NCI-H1417 treated with DMSO at 0.1 percent for 48 hours (cell line): ENCODE measurements at places on chromosomes 1 and 21.

DNA sequence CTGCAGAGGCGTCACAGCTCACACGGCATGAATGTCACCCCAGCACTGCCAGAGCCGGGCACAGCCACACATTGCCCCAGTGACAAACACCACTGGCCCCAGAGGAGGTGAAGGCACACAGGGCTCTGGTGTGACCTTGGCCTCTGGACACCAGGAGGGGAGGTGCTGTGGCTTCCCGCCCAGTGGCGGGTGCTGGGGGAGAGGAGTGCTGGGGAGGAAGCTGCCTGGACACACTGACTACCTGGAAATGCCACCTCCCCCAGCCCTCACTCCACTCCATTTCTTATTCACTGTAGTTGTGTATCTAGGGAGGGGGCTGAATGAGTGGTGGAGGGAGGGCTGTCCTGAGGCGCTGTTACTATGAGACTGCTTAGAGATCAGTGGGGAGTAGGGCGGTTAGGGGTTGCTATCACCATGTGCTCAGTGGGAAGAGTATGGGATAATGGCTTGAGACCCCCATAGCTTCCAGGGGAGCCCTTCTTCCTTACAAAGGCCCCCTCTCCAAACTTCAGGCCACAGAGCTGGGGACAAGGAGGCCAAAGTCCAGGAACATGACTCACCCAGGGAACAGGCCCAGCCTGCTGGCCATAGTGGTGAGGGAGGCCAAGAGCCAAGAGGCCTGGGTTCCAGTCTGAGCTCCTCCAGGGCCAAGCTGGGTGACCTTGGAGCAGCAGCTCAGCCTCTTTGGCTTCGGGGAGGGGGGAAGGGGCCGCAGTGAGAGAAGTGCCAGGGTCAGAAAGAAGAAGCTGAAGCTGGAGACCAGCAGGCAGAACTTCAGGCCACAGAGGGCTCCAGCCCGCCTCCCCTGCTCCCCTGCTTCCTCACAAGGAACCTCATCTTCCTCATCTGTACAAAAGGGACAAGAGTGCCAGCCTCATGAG lies 40.1 kb downstream of the AHDC1 start:
- DNase-seq = no peak

- DNase-seq = no peak
These were observed 72.0 kb downstream of the DAP3 start for GRCh38 chr1:155760751-155761475.

- no peak for DNase-seq
These were observed 2.2 kb downstream of the SLC19A1 start for GRCh38 chr21:45539796-45540600.

- no peak for DNase-seq
These were observed 32.9 kb upstream of the ITLN2 start for GRCh38 chr1:160987359-160988050.

DNA sequence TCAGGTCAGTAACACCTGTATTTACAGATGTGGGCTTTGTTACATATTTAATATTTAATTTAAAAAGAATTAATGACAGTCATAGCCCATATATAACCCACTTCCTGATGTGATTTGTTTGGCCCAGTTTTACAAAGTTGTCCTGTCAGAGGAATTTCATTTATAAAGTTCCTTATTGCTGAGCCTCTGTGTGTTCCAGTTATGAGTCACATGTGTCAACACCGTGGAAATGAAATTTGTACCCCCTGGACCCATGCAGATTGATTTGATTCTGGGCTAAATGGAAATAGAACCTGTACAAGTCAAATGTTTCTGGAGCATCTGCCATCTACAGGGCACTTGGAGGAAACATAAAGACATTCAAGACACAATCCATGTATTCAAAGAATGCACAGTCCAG lies 149.2 kb downstream of the CACNA1E start:
- no peak for DNase-seq

DNA sequence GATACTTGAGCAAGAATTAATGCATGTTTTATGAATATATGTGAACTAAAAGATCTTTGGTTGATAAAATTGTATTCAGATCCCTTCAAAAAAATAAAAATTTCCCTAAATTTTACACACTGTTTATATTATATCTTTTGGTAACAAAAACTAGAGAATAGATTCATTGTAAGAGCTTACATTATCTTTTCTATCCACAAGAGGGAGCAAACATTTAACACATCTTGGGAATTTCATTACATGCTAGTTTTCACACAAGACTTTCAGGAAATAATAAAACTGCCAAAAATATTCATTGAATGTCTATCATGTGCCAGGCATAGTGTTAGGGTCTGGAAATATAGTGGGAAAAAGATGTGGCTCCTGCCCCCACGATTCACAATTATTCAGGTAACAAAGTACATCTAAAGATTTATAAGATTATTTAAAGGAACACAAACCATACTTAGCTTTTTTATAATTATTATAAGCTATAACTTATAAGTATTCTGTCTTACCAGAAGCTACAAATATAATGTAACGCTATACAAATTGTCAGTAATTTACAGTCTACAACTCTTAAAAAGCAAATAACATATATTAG lies 30.6 kb downstream of the FAF1 start:
- DNase-seq = no peak

DNA sequence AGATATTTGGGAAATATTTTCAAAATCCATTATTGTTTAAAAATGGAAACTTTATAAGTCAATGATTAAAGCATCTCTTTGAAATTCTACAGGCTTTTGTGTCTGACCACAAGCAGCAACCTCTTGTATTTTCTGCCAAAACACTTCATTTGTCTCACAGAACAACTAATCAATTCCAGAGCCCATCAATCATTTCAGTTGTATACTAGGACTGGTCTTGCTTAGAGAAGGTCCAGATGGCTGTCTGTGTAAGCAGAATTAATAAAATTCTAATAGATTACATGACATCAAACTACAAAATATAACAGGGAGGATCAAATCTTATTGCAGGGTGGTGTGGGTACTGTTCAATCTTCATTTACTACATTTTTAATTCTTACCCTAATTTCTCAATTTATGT lies 76.4 kb downstream of the ACBD6 start:
- DNase-seq = no peak

- DNase-seq = no peak
These were observed 73.3 kb upstream of the SOX13 start for GRCh38 chr1:203999618-204000017.

DNA sequence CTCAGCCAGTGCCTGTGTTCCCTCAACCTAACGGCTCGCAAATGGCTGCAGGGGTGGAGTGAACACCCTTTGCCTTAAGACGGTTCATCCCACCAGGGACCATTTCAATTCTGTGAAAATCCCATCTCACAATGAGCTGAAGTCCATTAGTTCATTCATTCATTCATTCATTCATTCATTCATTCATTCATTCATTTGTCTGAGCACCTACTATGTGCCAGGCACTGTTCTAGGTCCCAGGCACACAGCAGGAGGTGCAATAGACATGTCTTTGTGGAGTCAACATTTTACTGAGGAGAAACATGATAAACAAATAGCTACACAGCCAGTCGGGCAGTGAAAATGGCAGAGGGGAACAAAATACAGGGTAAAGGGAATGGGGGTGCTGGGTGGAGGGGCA lies 618.8 kb downstream of the MATN1 start:
- no peak for DNase-seq

- DNase-seq = no peak
These were observed 442.7 kb downstream of the PTBP2 start for GRCh38 chr1:97164276-97164639.

DNA sequence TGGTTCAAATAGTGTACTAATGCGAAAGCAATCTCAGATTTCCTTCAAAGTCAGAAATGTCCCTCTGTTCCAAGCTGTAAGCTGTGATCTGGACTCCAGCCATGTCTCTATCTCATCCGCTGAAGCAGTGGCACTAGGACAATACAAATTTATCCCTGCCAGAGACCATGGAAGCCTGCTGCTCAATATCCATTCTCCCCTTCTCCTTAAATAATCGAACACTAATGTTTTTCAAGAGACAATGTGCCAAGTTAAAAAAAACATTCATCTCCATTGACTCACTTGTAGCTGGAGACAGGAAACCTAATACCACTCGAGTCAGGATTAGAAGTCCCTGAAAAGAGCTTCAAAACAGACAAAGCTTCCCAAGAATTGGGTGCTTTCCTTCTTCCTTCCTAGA lies 38.5 kb upstream of the PGBD5 start:
- DNase-seq = no peak

- DNase-seq = no peak
These were observed 4.7 kb downstream of the OR14I1 start for GRCh38 chr1:248697907-248698306.

- DNase-seq = no peak
These were observed 1.1 kb upstream of the MARCKSL1 start for GRCh38 chr1:32336963-32337675.

- DNase-seq = no peak
These were observed 10.4 kb upstream of the HOOK1 start for GRCh38 chr1:59804301-59804700.

DNA sequence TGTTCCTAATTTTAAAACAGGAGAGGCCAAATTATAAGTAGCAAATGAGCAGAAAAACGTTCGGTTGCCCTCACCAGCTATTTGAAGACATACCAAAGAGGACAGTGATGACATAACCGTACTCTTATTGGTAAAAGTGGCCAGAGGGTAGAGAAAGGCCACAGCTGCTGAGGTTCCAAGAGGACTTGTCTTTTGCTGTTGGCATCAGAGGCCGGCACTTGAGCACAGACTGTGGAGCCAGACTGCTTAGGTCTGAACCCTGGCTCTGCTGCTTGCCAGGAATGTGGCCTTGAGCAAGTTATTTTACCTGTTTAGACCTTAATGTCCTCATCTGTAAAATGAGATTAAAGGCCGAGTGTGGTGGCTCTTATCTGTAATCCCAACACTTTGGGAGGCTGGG lies 14.9 kb downstream of the ETV3L start:
- no peak for DNase-seq

DNA sequence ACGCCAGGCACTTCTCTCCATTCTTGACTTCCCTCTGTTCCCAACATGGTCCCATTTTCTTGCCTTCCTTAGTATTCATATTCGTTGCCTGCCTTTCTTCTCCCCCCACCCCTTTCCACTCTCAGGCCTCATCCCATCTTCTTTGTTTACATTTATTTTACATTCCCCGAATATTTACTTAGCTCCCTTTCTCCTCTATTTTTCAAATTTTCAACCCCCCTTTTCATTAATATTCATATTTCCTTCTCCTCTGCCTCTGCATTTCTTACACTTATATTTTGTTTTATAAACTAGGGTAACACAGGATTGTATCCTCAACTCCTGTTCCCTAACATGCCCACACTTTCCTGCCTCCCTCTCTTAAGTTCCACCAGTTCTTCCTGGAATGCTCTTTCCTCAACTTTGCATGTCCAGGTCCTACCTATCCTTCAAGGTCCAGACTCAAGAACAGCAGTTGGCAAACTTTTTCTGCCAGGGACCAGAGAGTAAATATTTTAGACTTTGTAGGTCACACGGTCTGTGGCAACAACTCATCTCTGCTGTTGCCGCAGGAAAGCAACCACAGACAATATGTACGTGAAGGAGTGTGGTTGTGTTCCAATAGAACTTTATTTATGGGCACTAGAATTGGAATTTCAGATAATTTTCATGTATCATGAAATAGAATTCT lies 29.8 kb upstream of the A3GALT2 start:
- no peak for DNase-seq

DNA sequence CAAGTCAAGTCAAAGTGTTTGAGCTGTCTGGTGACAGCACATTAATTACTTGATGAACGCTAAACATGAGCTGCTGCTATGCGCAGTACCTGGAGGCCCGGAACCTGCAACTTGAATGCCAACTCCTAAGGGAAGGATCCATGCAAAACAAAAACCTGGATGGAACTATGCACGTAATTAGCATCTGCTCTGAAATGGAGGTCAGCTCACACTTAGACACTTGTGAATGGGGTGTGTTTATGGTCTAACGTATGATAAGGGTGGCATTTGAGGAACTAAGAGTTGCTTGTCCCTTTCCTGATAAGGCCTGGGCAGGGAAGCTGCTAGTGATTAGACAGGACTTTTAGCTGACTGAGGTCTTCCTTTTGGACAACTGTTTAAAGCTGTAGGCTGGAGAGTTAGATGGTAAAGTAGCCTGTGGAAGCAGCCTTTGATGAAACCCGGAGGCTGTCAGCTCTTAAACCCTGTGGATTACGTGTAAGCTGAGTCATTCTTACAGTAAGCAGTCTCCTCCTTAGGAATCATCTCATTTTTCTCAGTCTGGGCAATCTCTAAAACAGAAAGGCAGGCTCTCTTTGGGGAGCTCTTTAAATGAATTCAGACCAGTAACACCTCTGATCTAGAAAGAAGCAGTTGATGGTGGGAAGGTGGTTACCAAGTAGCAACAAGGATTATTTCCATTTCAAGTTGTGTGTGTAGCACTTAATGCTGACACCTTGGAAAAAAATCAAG lies 6.8 kb downstream of the TENT5C start:
- DNase-seq = no peak

DNA sequence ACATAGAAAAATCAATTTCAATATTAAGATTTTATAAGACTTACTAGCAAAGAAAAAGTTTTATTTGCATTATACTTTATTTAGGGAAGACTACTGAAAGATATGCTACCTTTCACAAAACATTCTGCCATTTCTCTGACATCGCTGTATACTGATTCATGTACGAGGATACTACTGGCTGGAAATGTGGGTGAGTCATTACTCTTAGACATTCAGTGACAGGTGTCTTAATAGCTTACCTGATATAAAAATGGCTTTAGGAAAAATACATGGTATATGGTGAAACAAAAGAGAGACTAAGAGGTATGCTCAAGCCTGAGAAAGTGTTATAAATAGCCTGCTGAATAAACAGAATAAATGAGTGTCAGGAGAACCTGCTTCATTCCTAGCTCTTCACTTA lies 73.0 kb upstream of the EXO1 start:
- peak; percentile 30 for DNase-seq

DNA sequence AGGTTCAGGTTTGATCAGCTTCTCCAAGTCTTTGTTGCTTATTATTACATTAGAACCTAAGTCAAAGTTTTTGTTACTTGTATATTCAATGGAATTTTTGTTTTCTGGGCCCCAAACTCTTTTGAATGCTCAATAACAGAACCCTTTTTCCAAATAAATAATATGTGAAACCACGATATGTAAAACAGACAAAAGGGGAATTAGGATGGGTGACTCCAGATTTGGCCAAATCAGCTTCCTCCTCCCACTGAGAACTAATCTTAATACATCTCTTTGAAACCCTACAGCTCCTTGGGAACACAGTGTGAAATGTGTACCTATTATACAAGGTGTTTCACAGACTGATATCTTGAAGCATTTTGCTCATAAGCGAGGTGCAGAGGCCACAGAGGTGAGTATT lies 67.0 kb upstream of the TNFSF18 start:
- DNase-seq = no peak

GRCh38 chr21:39118061-39118460 lies 65.2 kb downstream of the PSMG1 start:
- no peak for DNase-seq

- DNase-seq = no peak
These were observed 11.8 kb downstream of the DRAM2 start for GRCh38 chr1:111127923-111128643.

DNA sequence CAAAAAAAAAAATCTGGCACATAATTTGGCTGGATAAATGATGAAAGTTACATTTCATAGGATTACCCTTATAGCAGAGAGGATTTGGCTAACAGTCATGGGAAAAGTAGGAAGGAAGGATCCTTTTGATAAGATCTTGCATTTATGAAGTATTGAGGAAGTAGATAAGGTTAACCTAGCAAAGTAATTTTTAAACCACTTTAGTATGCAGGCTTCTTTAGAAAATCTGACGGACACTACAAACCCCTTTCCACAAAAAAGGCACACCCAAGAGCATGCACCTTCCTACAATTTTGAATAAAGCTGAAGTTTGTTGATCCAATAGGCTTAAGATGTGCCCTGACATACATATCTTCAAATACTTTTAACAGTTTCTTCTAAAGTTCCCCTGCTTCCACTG lies 275.2 kb downstream of the GRIK1 start:
- DNase-seq = no peak
